ENCODE measurements at places on chromosomes 13 and 19.
A peak's percentile ranks its signal among the peaks of the same experiment; 100 is the strongest.

DNA sequence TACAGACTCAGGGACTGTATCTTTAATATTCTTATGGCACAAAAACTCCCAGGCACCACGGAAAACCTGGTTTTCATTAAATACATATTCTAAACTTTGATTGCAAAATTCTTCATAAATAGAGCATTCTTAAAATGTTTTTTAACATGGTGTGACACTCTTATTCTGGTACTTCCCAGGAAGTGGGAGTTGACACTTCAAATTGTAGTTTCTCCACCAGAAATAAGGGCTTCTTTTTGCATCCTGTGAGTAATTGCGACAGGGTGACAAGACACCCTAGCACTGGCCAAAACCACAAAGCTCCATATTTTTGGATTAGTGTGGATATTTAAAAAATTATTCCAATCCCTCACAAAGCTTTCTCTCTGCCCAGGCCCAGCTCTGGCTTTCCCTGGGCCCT, 43.6 kb upstream of the MTIF3 start:
- DNase-seq = no peak

- peak; percentile 84 for DNase-seq
Observed at GRCh38 chr19:52535771-52536447, 8.4 kb downstream of the ZNF808 start.

DNA sequence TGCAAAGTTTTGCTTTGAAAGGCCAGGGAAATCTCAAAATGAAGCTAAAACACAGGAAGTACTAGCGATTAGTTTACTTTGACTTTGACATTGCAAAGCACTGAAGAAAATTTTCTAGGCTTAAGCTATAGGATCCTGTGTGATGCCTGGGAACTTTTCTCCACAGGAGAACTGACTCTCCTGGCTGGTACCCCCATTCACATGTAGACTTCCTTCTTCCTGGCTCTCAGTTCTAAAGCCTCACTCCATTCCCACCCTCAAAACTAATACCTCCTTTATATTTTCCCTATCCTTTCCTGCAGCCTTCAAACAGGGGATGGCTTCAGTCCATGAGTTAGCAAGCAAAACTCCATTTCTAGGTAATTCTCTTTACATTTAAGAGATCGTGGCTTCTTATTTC, 189.5 kb downstream of the SLITRK1 start:
- no peak for DNase-seq

DNA sequence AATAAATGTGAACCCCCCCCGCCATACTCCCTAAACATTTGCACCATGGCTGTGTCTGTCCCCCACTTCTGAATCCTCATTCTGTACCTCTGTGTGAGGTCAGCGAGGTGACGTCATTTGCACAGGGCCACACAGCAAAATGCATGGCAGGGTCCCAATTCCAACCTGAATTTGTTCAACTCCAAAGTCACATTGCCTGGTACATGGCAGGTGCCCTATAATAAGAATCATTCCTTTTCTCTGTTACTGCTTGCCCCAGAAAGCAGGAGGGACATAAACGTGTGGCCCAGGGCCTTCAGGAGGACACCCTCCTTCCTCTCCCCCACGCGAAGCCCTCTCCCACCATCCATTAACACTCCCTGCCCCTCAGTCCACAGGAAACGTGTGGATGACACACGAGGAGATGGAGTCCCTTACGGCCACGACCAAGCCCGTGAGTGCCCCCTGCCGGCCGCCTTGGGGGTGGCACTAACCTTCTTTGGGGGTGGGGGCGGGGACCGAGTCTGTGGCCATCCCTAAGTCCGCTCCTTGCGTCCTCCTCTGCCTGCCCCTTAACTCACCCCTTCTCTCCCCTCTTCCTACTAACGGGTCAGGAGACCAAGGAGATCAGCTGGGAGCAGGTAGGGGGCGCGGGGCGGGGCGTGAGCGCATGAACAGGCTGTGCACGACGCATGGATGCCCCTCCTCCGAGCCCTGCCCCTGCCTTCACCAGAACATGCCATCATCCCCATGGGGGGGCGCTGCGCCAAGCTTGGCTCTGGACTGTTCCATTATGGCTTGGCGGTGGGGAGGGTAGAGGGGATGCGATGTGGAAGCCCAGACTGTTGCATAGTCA, 9.4 kb downstream of the HRC start:
- DNase-seq = peak; percentile 72

- DNase-seq = no peak
Observed at GRCh38 chr13:33078263-33078662, 62.0 kb downstream of the KL start.

- DNase-seq = no peak
Observed at GRCh38 chr13:58666331-58666730, 1034.8 kb downstream of the PCDH17 start.

Data from effector memory CD8-positive, alpha-beta T cell (primary cell).